ENCODE measurements at places on chromosomes 4 and X.

DNA sequence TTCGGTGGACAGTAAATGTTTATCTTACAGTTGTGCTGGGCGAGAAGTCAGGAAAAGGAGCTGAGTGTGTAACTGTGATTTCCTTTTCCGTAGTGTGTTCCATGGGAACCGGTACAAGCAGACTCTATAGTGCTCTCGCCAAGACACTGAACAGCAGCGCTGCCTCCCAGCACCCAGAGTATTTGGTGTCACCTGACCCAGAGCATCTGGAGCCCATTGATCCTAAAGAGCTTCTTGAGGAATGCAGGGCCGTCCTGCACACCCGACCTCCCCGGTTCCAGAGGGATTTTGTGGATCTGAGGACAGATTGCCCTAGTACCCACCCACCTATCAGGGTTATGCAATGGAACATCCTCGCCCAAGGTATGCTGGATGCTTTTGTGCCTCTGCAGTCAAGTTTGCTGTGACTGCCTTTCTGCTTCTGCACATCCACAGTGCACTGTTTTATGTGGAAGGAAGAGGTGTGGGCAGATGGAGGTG is 27.4 kb downstream of the NOCT start:
- H3K4me1 ChIP-seq: no peaks in the 10 kb centered on the region
- H3K4me3 ChIP-seq: no peak overlapping the region
- no peak overlapping the region for H3K27ac ChIP-seq
- DNase-seq: no peak
- no peaks in the 10 kb centered on the region for H3K27me3 ChIP-seq

DNA sequence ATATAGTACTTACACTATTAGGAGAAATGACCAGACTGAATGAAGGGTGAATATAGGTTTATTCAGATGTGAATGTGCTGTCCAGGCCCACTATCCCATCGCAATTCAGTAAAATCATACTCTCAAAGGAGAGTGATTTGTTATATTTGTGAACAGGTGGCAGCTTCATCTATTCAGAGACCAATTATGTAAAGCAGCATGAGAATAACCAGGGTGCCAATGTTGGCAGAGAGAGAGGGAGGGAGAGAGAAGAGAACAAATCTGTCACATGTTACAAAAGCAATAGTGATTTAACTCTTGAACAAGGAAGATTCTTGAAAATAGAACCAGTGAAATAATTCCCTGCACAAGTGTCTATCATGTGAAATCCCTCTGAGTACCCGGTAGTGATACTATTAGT is 38.9 kb upstream of the TLL1 start:
- H3K4me3 ChIP-seq: no peak overlapping the region
- H3K4me1 ChIP-seq: no peaks in the 10 kb centered on the region
- no peak overlapping the region for H3K27ac ChIP-seq
- H3K36me3 ChIP-seq: no peaks in the 10 kb centered on the region

GRCh38 chr4:6984612-6985425 is 58.4 kb upstream of the TADA2B start:
- no peak for DNase-seq
- no peaks in the 10 kb centered on the region for H3K27me3 ChIP-seq
- H3K4me1 ChIP-seq: peaks cover 19% of the 10 kb centered on the region

GRCh38 chrX:141902366-141902765 is 1.3 kb upstream of the MAGEC1 start:
- H3K36me3 ChIP-seq: no peaks in the 10 kb centered on the region
- no peaks in the 10 kb centered on the region for H3K27me3 ChIP-seq
- DNase-seq: no peak
- H3K27ac ChIP-seq: no peak overlapping the region
- no peak overlapping the region for H3K4me3 ChIP-seq

- H3K27ac ChIP-seq: no peak overlapping the region
- no peaks in the 10 kb centered on the region for H3K36me3 ChIP-seq
- DNase-seq: no peak
- H3K27me3 ChIP-seq: no peaks in the 10 kb centered on the region
- H3K4me1 ChIP-seq: peaks cover 21% of the 10 kb centered on the region
Measured at GRCh38 chr4:153207567-153207966, 3.3 kb downstream of the TRIM2 start.

Measured in astrocyte (in vitro differentiated cells and primary cell).